Non-pigmented ciliary epithelial cell (primary cell): ENCODE measurements at places on chromosomes 13 and 19.

- no peak for DNase-seq
Measured at GRCh38 chr13:107324416-107325204, 756.7 kb upstream of the ARGLU1 start.

- DNase-seq: no peak
Measured at GRCh38 chr19:54415901-54416673, 823 bp downstream of the TTYH1 start.

DNA sequence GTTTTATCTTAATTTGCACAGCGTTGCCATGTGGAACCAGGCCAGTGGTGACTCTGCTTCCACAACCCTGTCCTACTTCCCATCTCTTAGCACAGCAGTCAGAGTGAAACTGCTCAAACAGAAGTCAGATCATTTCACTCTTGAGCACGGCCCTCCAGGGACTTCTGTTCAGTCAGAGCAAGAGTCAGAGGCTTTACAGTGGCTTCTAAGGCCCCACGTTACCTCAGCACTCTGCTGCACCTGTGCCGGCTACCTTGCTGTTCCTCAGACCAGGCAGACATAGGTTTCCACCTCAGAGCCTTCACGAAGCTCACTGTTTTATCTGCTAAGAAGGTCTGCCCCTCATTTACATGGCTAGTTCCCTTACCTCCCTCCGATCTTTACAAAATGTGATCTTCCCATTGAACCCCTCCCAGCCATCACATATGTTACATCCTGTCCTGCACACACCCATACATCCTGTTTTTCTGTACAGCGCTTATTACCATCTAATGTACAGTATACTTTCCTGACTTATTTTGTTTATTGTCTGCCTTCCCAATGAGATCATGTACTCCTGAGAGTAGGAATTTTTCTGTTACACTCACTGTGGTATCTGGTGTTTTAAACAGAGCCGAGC is 41.6 kb downstream of the TM9SF2 start:
- DNase-seq: no peak

DNA sequence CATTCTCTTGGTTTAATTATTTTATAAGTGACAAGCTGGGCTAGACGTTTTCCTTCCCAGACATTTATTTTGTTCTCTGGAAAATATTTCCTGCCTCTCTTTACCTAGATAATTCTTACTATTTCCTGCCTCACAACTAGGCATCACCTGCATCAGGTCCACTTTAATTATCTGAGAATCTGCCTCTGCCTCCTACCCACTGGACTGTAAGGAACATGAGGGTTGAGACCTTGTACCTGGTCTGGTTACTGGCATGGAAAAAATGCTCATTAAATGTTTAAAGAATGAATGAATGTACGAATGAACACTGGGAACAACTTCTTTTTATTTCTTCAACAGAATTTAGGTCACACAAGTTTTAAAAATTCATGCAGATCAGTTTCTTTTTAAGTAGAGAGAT is 13.4 kb upstream of the METTL21C start:
- no peak for DNase-seq

- DNase-seq: no peak
Measured at GRCh38 chr13:48585456-48585840, 52.6 kb upstream of the RCBTB2 start.

- DNase-seq: no peak
Measured at GRCh38 chr13:89796196-89796595, 1551.3 kb upstream of the MIR17HG start.

- no peak for DNase-seq
Measured at GRCh38 chr13:21625366-21625765, 21.4 kb upstream of the MICU2 start.

GRCh38 chr19:17775991-17776803 is 18.7 kb upstream of the B3GNT3 start:
- DNase-seq: no peak

DNA sequence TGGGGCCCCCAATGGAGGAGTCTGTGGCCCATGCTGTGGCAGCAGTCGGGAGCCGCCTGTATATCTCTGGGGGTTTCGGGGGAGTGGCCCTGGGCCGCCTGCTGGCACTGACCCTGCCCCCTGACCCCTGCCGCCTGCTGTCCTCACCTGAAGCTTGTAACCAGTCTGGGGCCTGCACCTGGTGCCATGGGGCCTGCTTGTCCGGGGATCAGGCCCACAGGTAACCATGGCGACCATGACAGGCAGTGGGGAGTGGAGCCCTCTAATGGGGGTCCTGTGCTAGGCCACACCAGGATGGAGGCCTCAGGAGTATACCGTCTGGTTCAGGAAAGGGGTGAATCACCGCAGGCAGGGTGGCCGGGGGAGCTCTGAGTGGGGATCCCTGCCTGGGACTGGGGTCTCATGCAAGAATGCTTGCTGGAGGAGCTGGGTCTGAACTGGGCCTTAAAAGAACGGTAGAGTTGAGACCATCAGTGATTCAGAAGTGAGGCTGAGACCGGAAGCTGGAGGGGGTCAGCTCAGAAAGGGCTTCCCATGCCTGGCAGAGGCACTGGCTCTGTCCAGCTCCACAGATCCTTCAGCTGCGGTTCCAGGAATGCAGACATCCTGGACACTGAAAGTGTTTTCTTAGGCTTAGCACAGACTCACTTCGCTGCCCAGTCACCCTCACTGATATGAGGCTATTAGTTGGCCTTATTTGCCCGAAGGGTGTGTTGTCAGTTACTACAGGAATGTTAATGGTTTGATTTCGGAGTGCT is 29.1 kb downstream of the CNFN start:
- DNase-seq: no peak

GRCh38 chr19:10052602-10053360 is 33.3 kb upstream of the SHFL start:
- DNase-seq: no peak

DNA sequence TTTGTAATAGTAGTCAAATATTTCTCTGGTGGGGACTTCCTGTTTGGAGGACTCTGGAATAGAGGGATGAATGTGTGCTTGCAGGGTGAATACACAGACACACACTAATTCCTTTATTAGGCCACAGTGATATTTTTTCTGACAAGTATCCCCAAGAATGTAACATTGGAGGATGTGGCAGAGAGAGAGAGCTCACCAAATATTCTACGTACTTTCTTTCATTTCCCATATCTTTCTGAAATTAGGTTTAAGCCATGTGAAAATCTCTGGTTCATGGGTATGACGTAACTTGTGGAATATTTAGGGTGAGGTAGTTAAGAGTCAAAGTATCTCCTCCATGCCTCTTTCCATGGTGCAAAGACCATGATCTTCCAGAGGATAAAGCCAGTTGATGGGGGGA is 463.4 kb downstream of the DIAPH3 start:
- DNase-seq: peak; percentile 65

- no peak for DNase-seq
Measured at GRCh38 chr13:97761796-97762540, 191.5 kb upstream of the IPO5 start.

DNA sequence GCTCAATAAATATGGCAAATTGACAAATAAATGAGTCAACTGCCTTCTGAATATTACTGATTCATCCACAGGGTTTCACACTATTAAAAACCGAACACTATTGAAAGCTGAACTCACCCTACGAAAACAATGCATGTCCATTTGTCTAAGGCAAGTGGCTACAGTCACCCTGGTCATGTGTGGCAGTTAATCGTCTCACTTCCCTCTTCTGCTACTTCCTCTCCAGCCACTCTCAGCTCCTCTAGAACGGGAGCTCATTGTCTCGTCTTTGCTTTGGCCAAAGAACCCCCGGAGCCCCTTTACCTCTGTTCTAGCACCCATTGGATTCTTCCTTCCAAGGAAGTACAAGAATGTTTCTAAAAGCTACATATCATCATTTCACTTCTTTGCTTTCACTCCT is 74.4 kb upstream of the ZNF599 start:
- no peak for DNase-seq

DNA sequence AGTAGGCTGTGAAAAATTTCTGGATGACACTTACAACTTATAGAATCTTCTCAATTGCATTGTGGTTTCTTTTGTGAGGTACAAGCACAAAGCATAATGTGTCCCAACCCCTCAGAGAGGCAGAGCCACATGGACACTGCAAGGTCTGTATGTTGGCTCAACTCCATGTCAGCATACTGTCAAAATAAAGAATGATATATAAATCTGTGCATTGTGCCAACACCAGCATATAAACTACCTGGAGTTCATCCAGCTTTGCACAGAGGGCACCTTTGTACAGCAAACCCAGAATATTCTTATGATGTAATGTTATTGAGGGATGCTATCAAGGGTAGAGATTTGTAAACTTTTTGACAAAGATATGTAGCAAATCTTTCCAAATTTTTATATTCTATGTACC is 1065.8 kb upstream of the MIR17HG start:
- no peak for DNase-seq

GRCh38 chr13:66214467-66214866 is 1015.7 kb downstream of the PCDH9 start:
- no peak for DNase-seq

GRCh38 chr19:28171983-28172382 is 1041.0 kb downstream of the UQCRFS1 start:
- no peak for DNase-seq

- DNase-seq: no peak
Measured at GRCh38 chr13:24279327-24280110, 29.9 kb upstream of the C1QTNF9 start.

GRCh38 chr13:60754211-60755090 is 357.4 kb downstream of the TDRD3 start:
- no peak for DNase-seq

GRCh38 chr19:43656436-43656835 is 13.5 kb downstream of the PLAUR start:
- no peak for DNase-seq

DNA sequence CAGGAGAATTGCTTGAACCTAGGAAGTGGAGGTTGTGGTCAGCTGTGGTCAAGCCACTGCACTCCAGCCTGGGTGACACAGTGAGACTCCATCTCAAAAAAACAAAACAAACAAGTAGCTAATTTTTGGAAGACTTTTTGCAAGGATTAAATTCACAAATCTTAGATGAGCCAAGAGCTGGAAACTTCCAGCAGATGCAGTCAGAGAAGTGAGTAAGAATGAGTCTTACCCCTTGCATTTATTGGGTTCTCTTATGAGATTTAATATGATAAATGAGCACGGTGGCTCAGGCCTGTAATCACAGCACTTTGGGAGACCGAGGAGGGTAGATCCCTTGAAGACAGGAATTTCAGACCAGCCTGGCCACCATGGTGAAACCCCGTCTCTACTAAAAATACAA is 44.9 kb upstream of the NBEA start:
- no peak for DNase-seq

GRCh38 chr13:31116224-31116623 is 45.5 kb downstream of the HSPH1 start:
- DNase-seq: no peak

DNA sequence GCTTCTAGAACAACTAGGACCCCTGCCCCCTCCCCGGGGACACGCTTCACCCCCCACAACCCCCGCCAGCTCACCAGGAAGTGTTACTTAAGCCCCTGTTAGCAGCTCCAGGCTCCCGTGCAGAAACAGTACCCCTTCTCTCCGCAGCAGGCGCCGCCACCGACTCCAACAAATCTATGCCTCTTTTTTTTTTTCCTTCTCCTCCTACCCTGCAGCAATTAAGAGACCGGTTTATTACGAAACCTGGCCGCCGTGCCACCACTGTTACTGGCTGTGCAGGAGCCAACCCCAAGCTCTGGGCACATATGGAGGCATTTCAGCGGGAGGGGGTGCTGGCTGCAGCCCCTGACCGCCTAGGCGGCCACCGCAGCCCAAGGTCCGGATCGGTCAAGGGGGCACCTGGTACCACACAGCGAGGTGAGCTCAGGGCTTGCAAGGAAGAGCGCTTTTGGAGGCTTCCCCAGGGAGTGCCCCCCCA is 2.4 kb downstream of the GADD45B start:
- DNase-seq: no peak

- no peak for DNase-seq
Measured at GRCh38 chr13:43368003-43368402, 344.6 kb downstream of the DNAJC15 start.

GRCh38 chr19:2239771-2240770 is 3.4 kb downstream of the SF3A2 start:
- DNase-seq: peak; percentile 14

DNA sequence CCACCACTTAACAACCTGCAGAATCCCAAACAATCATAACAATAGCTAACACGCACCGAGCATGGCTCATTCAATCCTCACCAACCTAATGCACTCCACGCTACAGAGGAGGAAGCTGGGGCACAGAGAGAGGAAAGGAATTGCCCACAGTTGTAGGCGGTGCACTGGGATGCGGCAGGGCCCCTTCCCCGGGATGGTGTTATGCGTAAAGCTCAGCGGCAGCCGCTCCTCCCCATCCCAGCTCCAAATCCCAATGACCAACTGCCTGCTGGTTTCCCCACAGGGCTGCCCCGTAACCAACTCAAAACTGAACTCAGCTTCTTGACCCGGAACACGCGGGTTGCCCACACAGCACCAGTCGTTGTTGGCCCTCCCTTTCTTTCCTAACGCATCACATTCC is 42.2 kb downstream of the SERP2 start:
- no peak for DNase-seq

DNA sequence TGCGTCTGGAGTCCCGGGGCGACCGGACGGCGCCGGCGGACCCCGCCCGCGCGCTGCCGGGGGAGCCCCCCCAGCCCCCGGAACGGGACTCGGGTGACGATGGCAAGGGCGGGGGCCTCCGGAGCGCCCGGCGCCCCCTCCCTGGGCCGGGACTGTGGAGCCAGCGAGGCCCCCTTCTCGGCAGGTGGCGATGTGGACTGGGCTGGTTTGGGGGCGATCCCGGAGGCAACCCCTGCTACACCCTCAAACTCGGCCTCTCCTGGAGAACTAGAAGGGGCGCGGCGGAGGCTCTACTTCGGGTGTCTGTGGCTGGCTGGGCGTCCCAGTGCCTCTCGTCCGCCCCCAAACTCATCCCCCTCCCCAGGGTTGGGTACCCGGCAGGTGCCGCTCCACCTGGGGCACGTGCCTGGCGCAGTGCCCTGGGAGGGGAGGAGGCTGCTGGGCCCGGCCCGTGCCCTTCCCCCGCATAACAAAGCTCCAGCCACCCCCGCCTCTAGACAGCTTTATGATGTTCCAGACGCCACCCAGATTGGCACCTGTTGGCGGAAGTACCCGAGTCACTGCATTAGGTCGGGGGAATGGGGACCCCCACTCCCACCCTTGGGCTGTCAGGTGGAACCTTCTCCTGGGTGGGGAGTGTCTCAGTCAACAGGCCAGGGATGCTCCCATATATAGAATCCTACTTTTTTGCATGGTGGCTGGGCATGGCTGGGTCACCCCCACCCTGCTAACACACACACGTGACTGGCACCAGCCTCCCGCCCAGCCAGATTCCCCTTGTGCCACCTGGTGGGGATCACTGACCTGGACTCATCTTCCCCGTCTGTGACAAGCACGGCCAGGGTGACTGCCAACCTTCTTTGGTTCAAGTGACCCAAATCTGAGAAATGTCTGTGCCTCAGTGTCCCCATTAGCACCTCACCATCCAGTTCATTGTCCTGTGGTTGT is 722 bp downstream of the PKN1 start:
- DNase-seq: no peak

DNA sequence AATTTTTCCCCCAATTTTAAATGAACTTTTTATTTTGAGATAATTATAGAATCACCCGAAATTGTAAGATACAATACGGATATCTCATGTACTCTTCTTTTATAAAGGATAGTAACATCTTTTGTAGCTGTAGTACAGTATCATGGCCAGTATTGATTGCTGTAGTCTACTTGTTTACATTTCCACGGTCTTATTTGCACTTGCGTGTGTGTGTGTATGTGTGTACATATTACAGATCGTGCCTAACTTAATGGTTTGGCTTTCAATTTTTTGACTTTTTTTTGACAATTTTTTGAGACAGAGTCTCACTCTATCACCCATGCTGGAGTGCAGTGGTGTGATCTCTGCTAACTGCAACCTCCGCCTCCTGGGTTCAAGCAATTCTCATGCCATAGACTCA is 6.7 kb downstream of the PAN3 start:
- no peak for DNase-seq
